Bronchial epithelial cell (primary cell): ENCODE measurements at places on chromosomes 4 and X. TPM values are rescaled to one million over a fixed set of nuclear protein-coding genes. Genes with fewer than 3 reads are reported as not detected.

DNA sequence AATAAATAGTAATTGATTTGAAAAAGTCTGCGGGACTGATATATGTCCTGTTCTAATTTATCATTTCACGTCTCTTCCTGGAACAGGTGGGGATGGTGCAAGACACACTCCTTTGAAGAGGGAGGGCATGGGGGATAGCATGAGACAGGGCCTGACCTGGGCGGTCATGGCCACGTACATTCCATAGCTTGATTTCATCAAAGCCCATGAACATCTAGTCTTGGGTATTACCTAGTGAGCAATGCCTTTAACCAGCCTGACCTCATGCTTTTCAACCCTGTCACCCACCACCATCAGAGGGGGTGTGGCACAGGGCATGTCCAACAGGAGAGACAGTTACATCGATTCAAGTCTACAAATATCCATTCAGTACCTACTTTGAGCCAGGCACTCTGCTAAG lies 52.3 kb upstream of the HOPX start:
- peak; percentile 31 for DNase-seq

The POLA1 gene
- total RNA-seq, result 6.4 and 7.4 TPM in 2 replicates

DNA sequence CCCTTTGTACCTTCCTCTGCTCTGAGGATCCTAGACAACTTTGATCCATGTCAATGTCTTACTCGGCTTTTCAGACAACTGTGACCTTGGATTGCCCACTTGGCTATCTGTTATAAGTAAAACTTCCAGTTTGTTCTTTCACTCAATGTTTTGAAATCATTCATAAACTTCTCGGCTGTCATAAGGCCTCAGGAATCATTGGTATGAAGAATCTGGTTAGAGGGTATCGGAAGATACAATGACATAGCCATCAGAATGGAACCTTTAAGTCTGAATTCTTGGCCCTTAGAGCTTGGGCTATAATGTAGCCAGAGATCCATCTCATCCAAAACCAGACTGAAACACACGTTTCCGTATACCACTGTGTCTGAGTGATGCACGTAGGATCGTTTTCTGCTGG lies 59.0 kb upstream of the WDR1 start:
- no peak for DNase-seq

- DNase-seq, result peak; percentile 72
Observed at GRCh38 chr4:16196482-16197393, 29.5 kb downstream of the TAPT1 start.

DNA sequence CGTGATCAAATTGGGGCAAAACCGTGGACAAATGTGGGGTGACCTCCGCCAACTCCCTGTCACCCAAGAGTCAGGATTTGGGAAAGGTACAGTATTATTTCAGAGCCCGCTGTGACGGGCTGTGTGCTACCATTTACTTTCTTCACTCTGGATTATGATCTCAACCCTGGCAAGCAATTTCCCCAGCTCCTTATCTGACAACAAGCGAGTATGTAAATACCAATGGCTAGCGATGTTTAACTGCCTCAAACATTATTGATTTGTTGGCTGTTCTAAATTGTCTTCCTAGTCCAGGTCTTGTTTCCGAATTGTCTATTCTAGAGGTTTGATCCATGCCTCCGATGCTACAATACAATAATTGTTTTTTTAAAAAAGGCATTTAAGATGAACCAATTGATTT lies 17.7 kb upstream of the PITX2 start:
- no peak for DNase-seq

GRCh38 chr4:13766761-13767540 lies 139.4 kb upstream of the BOD1L1 start:
- DNase-seq, result no peak

- DNase-seq, result no peak
Observed at GRCh38 chr4:89489338-89489771, 181.8 kb upstream of the GPRIN3 start.

GRCh38 chrX:47644557-47645091 lies 5.7 kb downstream of the ELK1 start:
- no peak for DNase-seq

DNA sequence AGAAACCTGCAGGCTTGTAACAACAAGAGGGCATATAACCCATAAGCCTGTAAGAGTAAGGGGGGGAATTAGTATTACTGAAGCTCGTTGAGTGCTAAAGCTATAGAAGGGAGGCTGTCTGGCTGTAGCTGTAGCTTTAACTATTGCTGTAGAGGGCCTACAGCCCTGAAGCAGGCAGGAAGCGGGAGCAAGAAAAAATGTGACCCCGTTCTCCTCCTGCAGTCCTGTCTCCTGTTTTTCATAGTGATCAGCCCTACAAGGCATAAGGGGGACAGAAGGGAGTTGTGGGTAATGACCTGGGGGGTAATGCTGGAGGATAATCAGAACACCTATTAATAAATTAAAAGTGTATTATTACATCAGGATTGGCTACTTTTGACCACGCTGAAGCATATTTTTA lies 206.9 kb upstream of the MAB21L2 start:
- no peak for DNase-seq

The FDCSP gene
- total RNA-seq, result not detected in 2 replicates

- no peak for DNase-seq
Observed at GRCh38 chr4:83906561-83906960, 370.7 kb downstream of the GPAT3 start.

The LIMCH1 gene
- 5.2 and 6.8 TPM in 2 replicates for total RNA-seq

DNA sequence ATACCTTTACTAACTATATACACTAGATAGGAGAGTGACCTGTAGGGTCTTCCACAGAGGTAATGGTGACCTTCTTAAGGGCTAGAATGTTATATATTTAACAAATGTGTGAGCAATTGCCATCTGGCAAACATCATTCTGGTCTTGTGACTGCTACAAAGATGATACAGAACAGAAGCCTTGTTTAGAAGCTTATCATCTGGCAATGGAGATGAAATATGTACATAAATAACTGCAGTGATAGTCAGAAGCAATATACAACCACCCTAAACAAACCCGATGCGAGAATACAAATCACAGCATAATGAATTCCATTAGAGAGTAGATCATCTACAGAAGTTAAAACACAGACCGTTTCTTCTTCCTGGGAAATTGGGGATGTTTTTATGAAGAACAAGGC lies 952.7 kb upstream of the SLIT2 start:
- no peak for DNase-seq

DNA sequence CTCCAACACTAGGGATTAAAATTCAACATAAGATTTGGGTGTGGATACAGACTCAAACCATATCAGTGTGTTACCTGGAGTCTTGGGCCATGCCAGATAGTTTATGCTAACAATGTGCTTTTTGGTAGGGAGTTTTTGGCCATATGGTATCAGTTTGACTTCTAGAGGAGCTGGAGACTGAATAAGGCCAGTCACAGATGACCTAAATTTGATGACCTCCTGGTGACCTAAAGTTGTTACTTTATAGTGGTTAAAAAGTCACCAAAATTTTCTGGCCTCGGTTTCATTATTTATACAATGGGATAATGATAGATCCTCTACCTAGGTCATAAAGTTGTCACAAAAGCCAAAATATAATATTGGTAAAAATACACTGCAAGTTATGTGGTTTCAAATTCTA lies 877.1 kb downstream of the RAPGEF2 start:
- no peak for DNase-seq

- no peak for DNase-seq
Observed at GRCh38 chrX:69562904-69563578, 52.9 kb upstream of the EDA start.

The PRDM5 gene
- total RNA-seq, result 8.4 and 9.0 TPM in 2 replicates
